ENCODE measurements at places on chromosomes 3 and 15.

- no peak for DNase-seq
Measured at GRCh38 chr3:134464689-134465365, 21.0 kb downstream of the ANAPC13 start.

- DNase-seq = no peak
Measured at GRCh38 chr3:105518203-105518602, 151.5 kb downstream of the ALCAM start.

GRCh38 chr15:60840703-60841411, 361.9 kb upstream of the ICE2 start:
- no peak for DNase-seq

- DNase-seq = no peak
Measured at GRCh38 chr15:71379893-71380292, 264.6 kb downstream of the THSD4 start.

DNA sequence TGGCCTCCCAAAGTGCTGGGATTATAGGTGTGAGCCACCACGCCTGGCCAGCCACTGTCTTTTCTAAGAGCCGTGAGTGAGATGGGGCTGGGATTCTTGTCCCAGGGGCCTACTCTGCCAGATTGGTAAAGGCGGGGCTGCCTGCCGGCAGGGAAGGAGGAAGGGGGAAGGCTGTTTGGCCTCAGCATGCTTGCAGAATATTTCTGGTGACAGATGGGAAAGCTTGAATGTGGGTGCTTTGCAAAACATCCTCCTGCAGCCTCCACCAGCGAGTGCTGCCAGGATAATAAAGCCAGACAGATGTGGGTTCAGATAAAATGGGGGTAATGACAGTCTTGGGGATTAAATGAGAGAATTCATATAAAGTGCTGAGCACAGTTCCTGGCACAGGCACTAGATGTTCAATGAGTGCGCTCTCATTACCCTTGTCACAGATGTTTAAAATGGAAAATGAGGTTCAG, 19.8 kb upstream of the ACOX2 start:
- no peak for DNase-seq

- DNase-seq = no peak
Measured at GRCh38 chr3:175619369-175619768, 760.2 kb downstream of the NAALADL2 start.

GRCh38 chr15:49652922-49653321, 32.1 kb downstream of the DTWD1 start:
- no peak for DNase-seq

DNA sequence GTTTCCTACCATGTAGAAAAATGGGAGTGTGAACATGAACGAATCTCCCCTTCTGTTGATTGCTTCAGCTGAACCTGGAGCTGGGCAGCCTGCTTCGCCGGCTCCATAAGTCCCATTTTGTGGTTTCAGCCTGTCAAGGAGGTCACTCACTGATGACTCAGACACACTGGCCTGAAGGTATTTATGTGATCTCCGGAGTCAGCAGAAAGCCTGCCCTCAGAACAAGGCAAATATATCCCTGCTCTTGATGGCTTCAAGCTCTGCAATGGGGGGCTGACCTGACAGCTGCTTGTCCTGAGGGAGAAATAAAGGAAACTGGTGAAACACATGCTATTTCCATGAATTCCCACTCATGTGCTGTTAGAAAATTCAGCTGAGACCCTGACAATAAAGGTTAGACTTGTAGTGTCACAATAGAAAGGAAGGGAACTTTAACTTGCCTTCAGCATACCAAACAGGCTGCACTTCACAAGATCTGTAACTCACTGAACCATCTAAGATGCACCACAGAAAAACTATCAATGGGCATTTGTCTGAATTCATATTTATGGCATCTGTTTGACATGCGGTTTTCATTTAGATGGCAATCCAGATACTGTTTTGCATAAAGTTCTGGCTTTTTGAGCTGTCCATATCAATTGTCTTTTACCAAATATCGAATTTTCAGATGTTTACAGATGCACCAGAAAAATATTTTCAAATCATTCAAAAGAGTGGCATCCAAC, 282.0 kb upstream of the VEPH1 start:
- DNase-seq = peak; percentile 79

GRCh38 chr3:31976302-31976701, 4.8 kb downstream of the OSBPL10 start:
- no peak for DNase-seq

DNA sequence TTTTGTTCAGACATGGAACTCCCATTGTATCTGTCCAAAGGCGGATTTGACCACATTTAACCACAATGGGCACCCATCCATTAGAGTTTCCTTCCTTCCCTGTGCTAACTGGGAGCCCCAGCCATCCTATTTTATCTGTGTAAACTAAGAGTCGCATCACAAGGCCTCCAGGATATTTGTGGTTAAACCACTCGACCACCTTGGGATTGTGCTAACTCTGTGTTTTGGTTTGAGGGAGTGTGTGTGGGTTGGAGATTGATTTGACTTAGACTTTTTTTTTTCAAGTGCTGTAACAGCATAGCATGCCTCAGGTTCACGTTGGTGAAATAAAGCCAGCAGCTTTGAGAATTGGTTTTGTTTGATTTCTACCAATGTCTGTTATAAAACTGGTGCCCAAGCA, 100.4 kb upstream of the TP63 start:
- no peak for DNase-seq

GRCh38 chr15:90040618-90041017, 39.5 kb downstream of the ZNF710 start:
- DNase-seq = no peak

GRCh38 chr15:26235864-26236263, 372.7 kb upstream of the ATP10A start:
- DNase-seq = no peak

GRCh38 chr15:38560456-38560926, 4.1 kb downstream of the RASGRP1 start:
- no peak for DNase-seq

DNA sequence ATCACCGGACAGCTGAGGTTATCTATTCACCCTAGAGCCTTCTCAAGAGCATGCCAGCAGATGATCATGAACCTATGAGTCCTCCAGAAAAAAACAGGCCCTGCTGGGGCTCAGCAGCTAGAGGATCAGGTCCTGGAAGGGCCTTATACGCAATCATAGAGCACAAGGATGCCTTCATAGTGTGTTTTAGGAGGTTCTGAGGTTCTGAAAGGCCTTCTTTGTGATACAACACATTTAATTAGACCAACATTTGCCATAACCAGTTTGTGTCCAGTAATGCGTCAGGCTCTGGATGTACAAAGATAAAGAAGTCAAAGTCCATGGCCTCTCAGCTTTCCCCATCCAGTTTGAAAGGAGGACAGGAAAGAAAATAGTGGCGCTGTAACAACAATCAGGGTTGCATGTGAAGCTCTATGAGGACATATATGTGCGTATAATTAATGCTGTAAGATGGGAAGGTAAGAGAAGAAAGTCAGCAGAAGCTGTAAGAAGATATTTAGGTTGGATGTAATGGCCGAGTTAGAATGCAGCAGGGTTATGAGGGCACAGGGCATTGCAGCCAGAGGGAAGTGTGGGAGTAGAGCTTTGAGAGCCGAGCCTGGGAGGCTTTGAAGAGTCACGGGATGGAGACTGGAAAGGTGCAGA, 302.6 kb upstream of the TBL1XR1 start:
- DNase-seq = no peak

DNA sequence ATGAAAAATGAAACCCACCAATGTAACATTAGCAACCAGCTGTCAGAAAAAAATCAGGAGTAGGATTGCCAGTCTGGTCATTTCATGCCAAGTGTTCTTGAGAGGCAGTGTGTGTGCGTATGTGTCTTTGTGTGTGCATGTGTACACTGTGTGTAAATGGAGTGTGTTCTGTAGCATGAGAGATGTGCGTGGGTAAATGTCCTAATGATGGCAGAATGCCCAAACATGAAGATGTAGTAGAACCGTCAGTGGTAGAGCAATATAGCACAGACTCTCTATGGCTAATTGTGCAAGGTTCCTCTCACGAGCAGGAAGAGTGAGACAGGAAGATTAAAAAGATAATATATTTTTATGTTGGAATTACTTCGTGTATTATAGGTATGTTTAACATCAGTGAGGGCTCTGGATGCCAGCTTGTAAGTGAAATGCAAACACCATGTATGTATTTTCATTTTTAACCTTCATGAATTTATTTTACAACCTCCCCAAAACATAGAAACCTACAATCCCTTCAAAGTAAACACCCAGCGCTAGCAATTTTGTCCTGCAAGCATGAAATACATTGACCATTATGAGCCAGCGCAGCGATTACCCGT, 1038.7 kb downstream of the IGSF11 start:
- no peak for DNase-seq

GRCh38 chr3:19811689-19812088, 122.3 kb downstream of the EFHB start:
- DNase-seq = no peak

GRCh38 chr3:10936686-10937085, 55.9 kb upstream of the SLC6A1 start:
- no peak for DNase-seq

GRCh38 chr3:184466413-184466960, 86.6 kb downstream of the CHRD start:
- no peak for DNase-seq

- no peak for DNase-seq
Measured at GRCh38 chr3:46393554-46394434, 13.1 kb downstream of the CCR5AS start.

GRCh38 chr3:153115326-153115725, 46.7 kb upstream of the RAP2B start:
- no peak for DNase-seq

GRCh38 chr15:71748293-71748718, 62.0 kb upstream of the NR2E3 start:
- DNase-seq = no peak

- no peak for DNase-seq
Measured at GRCh38 chr3:46811615-46812236, 51.5 kb downstream of the MYL3 start.

DNA sequence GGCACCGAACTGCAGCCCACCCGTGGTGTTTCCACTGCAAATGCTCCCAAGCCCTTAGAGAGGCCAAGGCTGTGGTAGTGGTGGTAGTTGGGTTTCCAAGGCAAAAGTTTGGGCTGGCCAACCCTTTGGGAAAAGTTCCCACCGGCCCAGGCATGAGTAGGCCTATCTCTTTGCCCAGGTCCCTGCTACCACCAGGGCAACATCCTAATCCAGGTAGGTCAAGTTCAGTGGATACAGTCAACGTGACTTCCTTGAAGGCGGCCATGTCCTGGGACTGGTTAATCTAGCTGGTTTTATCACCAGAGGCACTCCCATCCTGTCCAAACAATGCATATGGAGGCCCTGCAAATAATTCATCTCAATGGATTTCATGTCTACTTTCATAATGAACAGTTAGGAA, 1.6 kb upstream of the ONECUT1 start:
- no peak for DNase-seq

GRCh38 chr15:76866008-76866407, 39.1 kb downstream of the SCAPER start:
- DNase-seq = no peak

DNA sequence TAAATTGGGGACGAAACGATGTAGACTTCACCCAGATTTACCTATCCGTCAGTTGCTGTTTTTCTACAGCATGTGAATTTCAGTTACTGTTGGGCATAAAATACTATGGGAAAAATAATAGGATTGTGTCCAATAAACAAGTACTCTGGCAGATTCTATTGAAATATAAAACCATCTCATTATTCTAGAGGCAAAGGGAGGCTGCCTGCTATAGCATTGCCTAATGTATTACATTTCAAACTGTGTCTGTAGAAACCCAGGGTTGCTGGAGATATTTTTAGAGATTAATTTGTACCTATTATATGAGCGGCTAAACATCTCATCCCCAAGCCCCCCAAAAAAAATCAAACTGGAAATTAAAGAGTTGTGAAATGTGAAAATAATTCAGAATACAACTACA, 159.6 kb upstream of the IL12A start:
- DNase-seq = no peak

DNA sequence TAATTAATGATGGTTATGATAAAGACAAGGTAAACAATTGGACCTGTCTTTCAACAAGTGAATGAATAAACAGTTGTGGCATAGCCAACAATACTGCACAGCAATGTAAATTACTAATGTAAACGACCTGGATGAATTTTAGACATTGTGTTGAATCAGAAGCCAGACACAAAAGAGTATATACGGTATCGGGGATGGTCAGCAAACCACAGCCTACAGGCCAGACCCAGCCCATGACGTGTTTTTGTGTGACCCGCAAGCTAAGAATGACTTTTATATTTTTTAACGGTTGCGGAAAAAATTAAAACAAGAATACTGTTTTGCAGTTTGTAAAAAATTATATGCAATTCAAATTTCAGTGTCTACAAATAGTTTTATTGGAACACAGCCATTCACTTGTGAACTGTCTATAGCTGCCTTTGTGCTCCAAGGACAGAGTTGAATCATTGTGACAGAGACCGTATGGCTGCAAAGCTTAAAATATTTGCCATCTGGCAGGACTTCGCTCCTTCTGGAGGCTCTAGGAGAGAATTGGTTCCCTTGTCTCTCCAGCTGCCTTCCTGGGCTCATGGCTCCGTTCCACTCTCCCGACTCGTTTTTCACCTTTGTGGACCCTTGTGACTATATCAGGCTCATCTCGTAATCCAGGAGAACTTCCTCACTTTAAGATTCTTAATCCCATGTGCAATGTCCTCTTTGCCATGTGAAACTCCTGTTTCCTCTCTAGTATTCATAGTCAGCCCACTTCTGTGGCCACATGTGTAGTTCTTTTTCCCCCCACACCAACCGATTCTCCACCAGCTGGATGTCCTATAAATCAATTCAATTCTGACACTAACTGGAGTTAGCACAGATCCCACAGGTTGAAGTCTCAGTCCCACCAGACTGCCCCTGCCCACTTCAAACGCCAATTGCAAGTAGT, 72.7 kb downstream of the CMTM8 start:
- no peak for DNase-seq

DNA sequence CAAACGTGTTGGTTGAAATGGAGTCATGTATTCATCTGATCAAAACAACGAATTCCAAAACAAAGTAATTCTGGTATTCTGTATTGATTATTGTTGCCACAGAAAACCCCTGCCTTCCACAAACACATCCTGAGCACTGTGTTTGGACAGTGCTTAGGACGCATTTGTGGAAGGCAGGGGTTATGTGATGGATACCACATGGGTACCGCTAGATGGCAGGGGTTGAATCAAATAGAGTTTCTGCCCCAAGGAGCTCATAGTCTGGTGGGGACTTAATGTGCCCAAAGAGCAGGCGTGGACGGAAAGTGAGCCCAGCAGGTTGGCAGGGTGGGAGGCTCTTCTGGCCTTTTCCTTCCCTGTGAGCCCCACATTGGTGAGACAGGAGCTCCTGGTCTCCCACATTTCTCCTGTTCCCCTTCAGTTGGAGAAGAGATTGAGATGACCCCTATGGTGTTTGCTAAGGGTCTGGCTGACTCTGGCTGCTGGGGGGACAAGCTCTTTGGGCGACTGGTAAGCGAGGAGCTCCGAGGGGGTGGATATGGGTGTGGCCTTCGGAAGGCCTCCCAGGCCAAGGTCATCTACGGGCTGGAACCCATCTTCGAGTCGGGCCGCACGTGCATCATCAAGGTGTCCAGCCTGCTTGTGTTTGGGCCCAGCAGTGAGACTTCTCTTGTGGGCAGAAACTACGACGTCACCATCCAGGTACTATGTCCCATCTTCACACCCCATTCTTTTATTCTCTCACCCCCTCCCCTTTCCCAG, 22.1 kb upstream of the SLC28A1 start:
- no peak for DNase-seq

Data from fibroblast of the conjunctiva (primary cell).